ENCODE measurements at places on chromosomes 4 and X.

DNA sequence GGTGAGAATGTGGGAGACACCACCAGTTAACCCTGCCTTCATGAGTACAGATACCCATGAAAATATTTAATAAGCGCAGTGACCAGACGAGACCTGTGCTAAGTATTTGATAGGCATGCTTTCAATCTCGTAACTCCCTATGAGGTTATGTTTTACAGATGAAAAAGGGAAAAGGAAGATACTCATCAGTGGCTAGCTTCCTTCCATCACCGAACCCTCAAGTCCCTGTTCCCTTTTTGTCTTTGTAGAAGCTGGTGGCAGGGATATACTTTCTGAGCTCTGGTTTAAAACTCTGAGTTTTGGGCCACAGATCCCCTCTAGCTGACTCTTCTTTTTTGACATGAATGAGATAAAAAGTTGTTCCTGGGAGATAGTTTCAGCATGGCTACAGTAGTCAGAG is 26.3 kb downstream of the AFF1 start:
- no peak for DNase-seq

- no peak for DNase-seq
Observed at GRCh38 chrX:42954880-42955279, 176.9 kb upstream of the PPP1R2C start.

DNA sequence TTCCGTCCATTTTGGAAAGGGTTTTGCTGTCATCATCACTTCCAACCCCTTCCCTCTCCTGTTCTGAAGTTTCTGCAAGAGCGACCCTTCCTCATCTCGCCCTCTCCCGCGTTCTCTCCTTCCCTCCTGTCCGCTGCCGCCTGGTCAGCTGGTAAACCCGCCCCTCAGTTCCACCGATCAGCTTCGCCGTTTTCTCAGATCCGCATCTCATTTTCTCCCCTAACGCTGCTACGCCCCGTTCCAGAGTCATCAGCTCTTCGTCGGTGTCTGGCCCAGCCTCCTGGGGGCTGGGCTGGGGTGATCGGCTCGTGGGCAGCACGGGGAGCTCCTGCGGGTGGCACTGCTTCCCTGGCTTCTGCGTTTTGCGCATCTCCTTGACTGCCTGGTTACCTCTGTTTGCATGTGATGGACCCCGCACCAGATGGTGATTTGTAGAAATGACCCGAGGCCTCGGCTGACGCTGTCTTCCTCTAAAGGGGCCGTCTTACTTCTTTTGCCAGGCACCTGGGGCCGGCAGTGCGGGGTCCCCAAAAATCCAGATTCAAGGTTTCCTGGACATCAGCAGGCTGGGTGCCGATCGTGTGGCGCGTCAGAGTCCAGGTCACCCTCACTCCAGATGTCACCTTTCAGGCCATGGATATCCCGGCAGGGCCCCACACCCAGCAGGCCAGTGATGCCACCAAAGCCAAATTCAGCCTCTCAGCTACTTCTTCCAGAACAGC is 13.4 kb downstream of the CTBP1 start:
- DNase-seq = no peak

DNA sequence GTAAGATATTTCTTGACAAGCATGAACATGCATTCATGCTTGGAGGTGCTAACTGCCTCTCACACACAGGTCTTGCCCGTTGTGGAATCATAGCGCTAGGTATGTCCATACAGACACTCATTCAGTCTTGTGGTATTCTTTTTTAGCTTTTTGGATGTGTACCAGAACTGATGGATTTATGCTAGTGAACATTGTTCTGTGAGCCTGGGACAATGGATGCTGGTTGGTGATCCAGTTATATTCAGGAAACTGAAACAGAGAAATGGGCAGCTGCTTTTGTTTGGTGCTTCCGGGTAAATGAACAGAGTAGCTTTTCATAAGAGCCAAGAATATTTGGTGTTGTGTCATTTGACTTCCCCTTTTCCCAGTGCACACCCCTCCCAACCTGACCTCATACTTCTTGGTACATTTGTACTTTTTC is 78.9 kb upstream of the SLC4A4 start:
- no peak for DNase-seq

DNA sequence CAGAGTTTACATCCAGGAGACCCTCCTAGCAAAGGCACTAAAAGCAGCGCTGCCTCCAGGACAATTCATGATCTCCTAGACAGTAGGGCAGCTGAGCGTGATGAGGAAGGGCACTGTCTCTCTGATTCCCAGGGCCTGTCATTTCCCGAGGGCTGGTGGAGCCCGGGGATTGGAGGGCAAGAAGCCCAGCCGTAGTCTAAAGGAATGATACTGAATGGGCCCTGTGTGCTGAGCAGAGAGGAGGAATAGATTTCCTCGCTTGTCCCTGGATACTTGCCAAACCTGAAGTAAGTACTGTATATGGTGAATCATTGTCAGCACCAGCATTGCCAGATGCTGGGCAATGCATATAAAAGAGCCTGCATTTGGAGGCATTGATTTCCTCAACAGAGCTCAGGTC is 88.0 kb upstream of the SLITRK2 start:
- no peak for DNase-seq

DNA sequence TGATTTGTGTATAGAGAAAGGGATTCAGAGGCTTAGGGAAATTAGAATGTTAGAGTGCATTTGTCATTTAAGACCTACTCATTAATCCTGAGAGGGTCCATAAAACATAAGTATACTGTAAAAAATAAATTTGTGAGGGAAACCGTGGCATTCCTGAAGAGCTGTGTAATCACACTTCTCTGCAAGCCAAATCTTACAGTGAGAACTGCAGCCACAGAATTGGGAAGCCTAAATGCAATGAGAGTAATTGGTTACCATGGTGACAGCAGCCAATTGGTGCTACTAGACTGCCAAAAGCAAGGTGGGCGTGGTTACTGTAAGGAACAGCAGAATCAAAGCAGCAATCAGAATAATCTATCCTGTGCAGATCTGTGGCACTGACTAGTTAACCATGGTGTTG is 345.2 kb upstream of the GRID2 start:
- DNase-seq = no peak

- no peak for DNase-seq
Observed at GRCh38 chr4:13957871-13958270, 330.3 kb upstream of the BOD1L1 start.

GRCh38 chr4:5894266-5894665 is 1.4 kb upstream of the CRMP1 start:
- DNase-seq = no peak

DNA sequence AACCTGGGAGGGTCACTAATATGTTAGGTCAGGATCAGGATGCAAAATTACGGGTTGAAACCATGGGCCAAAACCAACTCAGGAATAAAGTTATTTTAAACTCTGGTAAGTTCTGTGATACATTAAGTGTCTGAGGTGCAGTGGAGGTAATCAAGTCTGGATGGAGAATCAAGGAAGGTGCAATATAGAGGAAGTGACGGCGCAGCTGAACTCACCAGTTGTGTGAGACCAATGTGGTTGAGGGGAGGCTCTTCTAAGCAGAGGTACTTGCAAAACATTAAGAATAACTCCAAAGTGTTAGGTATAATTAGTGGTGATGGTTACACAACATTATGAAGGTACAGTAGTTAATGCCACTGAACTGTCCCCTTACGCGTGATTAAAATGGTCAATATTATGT is 19.7 kb downstream of the GAB3 start:
- DNase-seq = no peak

GRCh38 chr4:45688341-45688740 is 435.5 kb downstream of the GABRG1 start:
- DNase-seq = no peak

- DNase-seq = no peak
Observed at GRCh38 chr4:53786632-53787031, 195.3 kb upstream of the LNX1 start.

DNA sequence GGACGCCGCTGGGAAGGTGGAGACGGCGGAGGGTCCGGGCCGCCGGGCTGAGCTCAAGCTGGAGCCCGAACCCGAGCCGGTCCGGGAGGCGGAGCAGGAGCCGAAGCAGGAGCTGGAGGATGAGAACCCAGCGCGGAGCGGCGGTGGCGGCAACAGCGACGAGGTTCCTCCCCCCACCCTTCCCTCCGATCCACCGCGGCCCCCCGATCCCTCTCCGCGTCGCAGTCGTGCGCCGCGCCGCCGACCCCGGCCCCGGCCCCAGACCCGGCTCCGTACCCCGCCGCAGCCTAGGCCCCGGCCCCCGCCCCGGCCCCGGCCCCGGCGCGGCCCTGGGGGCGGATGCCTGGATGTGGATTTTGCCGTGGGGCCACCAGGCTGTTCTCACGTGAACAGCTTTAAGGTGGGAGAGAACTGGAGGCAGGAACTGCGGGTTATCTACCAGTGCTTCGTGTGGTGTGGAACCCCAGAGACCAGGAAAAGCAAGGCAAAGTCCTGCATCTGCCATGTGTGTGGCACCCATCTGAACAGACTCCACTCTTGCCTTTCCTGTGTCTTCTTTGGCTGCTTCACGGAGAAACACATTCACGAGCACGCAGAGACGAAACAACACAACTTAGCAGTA is 483 bp downstream of the USP27X start:
- no peak for DNase-seq

DNA sequence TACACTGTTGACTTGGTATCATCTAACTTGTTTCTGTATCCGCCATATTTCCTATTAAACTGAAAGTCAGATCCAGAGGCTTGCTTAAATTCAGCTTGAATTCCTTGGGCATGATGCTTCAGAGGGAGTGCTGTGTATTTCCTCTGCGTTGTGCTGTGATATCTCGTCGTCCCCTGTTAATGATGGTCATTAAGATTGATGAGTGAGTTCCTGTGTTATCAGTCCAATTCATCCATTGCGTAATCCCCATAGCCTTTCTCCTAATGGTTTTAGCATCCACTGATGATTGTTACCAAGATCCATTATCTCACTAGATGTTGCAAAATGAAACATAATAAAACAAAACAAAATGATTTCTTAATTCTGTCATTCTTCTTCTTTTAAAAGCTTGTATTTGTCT is 31.3 kb upstream of the CHM start:
- no peak for DNase-seq

- no peak for DNase-seq
Observed at GRCh38 chr4:27775156-27775555, 914.5 kb downstream of the STIM2 start.

- no peak for DNase-seq
Observed at GRCh38 chr4:157076578-157076947, 613 bp downstream of the GLRB start.

DNA sequence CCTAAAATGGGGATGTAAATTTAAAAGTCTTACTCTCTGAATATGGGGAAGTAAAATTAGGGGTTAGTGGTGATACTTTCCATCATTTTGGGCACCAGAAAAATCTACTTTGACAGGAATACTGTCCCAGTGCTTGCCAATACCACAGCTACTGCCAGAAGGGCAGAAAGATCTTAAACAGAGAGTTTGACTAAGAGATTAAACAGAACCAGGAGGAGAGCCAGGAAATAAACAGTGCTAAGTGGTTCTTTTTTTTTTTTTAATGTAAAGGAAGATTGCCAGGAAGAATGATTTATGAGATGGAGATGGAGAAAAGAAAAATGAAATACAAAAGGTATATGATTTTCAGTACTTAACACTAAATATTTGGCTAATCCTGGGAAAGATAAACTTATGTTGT is 126.8 kb downstream of the RTL3 start:
- DNase-seq = no peak

DNA sequence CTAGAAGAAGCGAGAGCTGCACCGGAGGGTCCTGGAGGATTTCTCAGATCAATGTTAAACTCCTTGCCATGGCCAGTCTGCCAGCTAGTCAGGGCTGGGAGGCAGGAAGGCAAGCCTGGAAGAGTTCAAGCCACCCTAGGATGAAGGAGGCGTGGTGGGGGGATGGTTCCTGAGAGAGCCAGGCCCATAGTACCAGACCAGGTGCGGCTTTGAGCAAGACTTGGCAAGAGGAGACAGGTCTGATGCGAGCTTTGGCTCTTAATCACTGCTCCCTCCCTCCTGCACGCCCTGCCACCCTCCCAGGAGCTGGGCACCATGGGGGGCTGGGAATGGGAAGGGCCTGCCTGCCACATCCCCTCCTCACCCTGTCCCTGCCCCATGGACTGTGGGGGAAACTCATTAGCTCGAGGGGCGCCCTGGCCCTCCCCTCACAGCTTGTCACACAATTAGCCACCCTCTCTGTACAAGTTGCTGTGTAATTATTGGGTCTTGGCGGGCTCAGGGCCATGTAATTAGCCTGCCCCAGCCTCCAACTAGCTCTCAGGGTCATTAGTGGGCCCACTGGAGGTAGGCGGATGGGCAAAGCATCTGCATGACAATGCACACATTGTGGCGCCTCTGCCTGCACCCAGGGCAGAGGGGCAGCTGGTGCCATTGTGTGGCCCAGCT is 50.3 kb downstream of the EFNB1 start:
- no peak for DNase-seq

- DNase-seq = no peak
Observed at GRCh38 chrX:94576367-94577004, 902.5 kb downstream of the FAM133A start.

DNA sequence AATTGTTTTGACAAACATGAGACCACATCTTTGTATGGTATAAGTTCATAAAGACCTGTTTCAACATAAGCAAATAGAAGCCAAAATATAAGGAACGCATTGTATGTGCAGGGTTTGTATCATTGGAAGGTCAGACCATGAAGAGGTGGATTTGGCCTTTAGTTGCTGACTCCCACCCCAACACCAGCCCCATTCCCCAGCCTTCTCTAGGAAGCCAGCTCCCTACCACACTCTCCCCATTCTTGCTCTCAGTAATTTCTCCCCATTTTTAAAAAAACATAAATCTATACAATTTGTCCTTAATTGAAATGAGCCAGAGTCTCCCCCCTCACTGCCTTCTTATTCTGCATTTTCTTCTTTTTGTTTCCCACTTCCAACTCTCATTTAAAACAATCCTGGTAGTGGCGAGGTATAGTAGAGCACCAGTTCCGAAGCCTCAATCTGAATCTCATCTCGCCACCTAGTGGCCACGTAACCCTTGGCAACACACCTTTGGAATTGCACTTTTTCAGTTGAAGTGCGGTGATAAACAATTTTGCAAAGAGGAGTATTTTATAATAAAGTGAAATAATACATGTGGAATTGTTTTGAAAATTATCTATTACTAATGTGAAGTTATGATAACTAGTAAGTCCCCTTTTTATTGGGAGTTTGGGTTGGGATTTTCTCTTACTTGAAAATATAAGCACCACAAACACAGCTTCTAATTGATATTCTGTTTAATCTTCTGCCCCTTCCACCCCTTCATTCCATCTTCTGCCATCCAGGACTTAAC is 126.6 kb downstream of the ASB9 start:
- DNase-seq = peak; percentile 27

GRCh38 chr4:15354371-15355297 is 73.2 kb upstream of the C1QTNF7 start:
- no peak for DNase-seq

- DNase-seq = no peak
Observed at GRCh38 chrX:74437530-74437929, 16.2 kb downstream of the SLC16A2 start.

DNA sequence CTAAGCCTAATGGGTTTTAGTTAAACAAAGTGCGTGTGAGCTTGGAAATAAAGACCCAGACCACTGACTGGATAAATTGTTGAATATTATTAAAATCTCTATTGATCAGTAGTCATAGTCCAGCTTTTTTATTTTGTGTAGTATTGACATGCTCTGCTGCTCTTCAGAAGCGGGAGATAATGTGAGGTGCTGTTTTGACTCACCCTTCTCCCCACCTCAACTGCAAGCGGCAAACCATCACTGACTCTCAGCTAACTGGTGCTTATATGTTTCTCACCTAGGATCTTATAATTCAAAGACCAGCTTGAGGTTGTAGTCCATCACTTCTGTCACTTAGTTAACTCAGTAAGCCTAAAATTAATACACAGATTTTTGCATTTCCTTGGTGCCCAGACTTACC is 72.2 kb downstream of the COMMD8 start:
- no peak for DNase-seq
